NCI-H69 (cell line): ENCODE measurements at places on chromosomes 7 and 10.

GRCh38 chr10:58486821-58487220, 25.9 kb upstream of the BICC1 start:
- no peak for DNase-seq

- no peak for DNase-seq
Observed at GRCh38 chr10:103551619-103552602, 58.4 kb downstream of the NEURL1 start.

DNA sequence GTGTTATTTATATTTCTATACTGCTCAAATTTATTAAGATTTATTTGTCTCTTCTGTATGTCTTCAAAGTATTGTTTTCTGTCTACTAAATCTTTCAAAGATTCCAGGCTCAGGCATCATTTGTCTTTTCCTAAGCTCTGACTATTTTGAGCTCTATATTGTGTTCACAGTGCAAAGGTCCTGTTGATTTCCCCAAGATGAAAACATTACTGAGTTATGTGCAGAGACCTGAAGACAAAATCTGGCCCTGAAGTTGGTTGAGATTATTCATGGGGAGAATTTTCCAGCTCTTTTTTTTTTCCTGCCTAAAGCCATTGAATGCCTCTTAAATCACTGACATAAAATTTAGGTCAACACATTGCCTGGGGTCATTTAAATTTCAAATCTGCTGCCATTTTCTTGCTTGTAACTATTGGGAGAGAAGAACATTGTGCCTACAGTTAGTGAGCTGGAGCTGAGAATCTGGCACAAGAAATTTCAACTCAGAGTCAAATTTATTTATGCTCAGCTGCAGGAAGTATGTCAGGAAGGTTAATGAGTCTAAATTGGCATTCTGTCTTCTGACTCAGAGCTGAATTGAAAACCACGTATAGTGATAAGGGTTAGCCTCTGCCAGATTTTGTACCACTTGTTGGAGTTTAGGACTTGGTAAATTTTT, 31.6 kb downstream of the CSTF2T start:
- DNase-seq: peak; percentile 72

DNA sequence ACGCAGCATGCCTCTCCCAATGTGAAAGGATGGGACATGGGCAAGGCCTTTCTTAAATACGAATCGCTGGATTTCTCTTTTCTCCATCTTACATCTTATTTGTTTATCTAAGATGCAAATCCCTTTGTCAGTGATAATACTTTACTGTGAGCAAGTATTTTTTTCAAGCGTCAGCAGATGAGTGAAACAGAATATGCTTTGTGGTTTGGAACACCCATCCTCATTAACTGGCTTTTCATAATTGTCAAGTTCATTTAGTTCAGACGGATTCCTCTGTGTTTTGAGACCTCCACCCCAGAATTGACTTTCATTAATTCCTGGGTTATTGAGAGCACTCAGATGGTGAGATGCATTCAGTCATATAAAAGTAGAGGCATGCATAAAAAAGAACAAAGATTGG, 149.8 kb downstream of the NSUN6 start:
- DNase-seq: no peak

- DNase-seq: no peak
Observed at GRCh38 chr7:92874567-92874966, 38.2 kb upstream of the CDK6 start.

GRCh38 chr10:99224766-99225165, 10.9 kb downstream of the HPSE2 start:
- no peak for DNase-seq

GRCh38 chr7:135541029-135541428, 16.7 kb upstream of the NUP205 start:
- no peak for DNase-seq

- DNase-seq: peak; percentile 55
Observed at GRCh38 chr7:2530071-2530987, 10.8 kb downstream of the LFNG start.

DNA sequence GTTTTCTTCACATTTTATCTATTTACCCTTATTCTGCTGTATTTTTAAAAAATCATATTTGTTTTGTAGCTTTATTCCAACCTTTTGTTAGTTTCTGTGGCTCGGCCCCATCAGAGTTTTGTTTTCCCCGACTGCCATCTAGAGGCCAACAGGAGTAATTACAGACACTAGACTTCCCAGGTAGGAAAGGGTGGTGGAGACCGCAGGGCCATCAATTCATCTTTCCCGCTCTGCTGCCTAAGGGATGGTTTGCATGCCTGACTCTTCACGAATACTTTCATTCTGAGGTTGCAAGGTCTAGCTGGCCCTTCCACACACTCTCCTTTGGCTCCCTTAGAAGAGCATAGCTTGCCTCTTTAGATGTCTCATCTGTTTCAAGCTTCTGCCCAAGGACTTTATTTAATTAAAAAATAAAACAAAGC, 38.3 kb downstream of the LYZL2 start:
- DNase-seq: peak; percentile 21

- DNase-seq: no peak
Observed at GRCh38 chr10:100847440-100847839, 65.3 kb upstream of the SLF2 start.

GRCh38 chr7:128679920-128680319, 7.8 kb downstream of the GARIN1A start:
- DNase-seq: no peak

DNA sequence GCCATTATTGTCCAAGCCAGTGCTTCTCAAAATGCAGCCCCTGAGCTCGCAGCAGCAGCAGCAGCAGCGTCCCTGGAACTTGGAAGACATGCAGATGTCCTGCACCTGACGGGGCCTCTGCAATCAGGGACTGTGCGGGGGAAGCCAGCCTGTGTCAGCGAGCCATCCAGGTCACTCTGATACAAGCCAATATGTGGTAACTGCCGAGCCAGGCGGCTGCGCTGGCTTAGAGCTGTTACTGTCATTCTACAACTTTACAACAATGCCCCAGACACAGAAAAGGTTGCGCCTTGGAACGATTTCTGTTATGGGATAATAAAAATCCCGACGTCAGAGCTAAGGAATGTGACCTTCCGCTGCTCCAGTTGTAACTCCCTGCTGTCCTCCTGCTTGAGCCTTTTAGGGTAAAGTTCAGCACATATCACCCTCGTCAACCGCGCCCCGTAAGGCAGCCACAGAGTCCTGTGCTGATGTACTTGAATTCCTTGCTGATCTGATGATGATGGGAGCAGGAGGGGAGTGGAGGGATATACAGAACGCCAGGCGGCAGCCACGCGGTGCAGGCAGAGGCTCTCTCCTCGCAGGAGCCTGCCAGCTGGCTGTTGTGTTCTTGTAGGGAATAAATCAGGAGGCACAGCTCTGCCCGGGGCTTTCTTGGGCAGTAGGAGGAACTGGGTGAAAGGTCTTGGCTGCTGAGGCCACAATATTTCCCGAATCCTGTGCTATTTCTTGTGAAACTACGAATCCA, 20.0 kb upstream of the CRYGN start:
- peak; percentile 47 for DNase-seq

GRCh38 chr7:16412274-16413254, 8.8 kb downstream of the CRPPA start:
- no peak for DNase-seq

DNA sequence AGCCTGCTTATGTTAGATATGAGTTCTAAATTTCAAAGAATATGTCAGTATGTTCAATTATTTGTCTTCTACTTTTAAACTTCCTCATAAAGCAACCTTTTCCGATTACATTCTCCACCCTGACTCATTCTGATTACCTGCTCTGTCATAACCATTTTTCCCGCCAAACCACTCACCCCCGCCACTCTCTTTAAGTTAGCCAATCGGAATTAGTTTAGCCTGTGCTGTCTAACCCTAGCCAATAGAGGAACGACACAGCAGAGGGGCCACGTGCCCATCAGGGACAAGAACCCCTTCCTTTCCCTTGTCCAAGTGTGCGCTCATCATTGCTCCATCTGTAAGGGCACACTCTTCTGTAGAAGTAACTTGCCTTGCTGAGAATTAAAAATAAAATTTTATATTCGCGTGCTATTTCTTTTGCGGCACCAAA, 91.4 kb downstream of the CCDC71L start:
- DNase-seq: peak; percentile 50

- no peak for DNase-seq
Observed at GRCh38 chr10:96462606-96463151, 51.0 kb downstream of the TLL2 start.

DNA sequence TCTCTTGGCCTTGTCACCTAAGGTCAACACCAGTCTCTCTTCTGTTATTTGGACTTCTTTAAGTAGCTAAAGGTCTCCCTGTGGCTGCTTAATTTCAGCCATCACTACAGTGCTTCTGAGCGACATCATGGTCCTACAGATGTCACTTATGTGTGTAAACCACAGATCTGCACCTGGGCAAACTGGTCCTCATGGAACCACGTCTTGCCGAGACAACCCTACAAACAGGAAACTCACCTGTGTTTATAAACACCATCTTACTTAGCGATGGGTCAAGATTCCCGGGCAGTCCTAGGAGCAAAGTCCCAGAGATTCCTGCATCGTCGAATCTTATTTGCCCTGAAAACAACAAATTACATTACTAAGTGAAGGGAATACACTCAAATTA, 27.8 kb downstream of the KLF6 start:
- no peak for DNase-seq

DNA sequence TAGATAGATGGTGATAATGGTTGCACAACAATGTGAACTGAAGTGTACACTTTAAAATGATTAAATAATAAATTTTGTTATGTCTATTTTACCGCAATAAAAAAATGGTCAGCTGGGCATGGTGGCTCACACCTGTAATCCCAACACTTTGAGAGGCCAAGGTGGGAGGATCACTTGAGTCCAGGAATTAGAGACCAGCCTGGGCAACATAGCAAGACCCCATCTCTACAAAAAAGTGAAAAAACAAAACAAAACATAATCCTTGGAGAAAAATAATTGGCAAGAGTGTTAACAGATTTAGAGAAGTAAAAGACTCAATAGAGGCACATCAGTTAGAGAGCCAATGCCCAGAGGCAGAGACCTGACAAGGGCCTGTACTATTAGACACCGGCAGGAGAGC, 9.9 kb upstream of the RPEL1 start:
- no peak for DNase-seq

- DNase-seq: no peak
Observed at GRCh38 chr10:125169915-125170314, 9.6 kb upstream of the CTBP2 start.

DNA sequence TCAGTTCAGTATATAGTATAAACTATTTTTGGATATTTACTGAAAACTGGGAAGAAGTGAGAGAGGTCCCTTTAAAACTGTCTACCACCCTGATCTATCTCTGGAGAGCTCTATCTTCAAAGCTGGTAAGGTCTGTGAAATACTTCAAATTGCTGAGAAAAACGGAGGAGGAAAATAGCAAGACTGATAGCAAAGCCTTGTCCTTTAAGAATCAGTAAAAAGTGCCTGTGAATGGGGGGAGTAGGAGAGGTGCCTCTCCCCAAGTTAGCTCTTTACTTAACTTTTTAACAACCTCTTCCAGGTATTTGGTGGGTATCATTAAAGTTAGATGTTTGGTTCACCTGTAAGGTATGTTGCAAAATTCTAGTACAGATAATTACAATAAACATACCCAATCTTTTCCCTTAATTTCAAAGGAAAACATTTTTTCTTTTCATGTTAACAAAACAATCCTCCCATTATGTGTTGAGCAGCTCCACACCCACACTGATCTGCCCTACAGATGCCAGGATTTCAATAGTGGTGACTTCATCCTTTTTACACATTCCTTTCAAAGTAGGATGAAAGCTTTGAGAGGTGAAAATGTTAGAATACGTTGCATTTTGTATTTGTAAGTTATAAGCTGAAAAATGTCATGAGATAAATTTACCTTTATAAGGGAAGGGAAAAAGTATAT, 149.2 kb downstream of the CRPPA start:
- DNase-seq: no peak

- no peak for DNase-seq
Observed at GRCh38 chr7:66880053-66880452, 41.0 kb upstream of the TMEM248 start.

- DNase-seq: no peak
Observed at GRCh38 chr7:41750661-41751540, 48.0 kb upstream of the INHBA start.

GRCh38 chr10:27741173-27742091, 4.2 kb downstream of the MKX start:
- no peak for DNase-seq

DNA sequence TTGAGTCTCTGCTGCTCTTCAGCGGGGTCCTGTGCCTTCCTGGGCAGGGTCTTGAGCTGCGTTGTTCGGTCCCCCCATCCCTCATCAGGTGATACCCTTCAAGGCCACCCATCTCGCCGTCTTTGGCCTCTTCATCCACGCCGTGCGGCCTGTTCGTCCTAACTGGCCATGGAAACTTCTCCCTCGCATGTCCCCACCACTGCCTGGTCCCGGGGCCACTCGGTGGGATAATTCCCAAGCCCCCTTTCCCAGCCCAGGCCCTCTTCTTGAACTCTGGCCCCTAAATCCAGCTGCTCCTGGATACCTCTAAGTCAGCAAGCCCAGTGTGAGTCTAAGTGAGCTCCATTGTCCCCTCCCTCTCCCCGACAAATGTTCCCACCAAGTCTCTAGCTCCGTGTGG, 74.5 kb downstream of the CAMK1D start:
- no peak for DNase-seq

DNA sequence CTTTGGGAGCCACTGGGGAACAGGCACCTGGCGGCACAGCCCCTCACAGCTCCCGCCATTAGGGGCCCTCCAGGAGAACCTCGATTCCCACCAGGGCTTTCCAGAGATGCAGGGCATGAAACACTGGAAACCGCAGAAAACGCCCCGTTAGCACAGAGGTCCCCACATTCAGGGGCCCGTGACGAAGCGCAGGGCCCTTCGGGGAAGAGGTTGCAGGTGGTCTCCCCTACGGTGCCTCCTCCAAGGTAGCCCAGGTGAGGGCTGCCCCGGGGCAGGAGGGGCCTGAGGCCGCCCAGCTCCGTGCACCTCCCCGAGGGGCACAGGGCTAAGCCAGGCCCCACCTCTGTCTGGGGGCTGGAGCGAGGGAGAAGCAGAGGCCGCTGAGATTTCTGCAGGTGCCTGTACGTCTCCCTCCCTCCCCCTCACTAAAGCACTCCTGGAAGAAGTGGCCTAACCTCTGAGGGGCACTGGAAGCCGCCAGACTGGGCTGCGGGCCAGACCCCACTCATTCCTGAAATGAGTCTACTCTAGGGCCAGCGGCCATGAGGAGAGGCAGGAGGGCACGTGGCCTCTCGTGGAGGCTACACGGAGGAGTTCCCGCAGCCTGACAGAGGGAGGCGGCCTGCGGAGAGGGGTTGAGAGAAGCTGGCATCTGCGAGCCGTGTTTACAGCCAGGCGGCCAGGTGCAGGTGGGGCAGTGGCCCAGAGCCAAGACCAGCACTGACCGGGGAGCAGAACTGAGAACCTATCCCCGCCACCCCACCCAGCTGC, 6.9 kb downstream of the PDGFA start:
- peak; percentile 37 for DNase-seq

- DNase-seq: peak; percentile 72
Observed at GRCh38 chr7:91405092-91405788, 141.0 kb downstream of the FZD1 start.

DNA sequence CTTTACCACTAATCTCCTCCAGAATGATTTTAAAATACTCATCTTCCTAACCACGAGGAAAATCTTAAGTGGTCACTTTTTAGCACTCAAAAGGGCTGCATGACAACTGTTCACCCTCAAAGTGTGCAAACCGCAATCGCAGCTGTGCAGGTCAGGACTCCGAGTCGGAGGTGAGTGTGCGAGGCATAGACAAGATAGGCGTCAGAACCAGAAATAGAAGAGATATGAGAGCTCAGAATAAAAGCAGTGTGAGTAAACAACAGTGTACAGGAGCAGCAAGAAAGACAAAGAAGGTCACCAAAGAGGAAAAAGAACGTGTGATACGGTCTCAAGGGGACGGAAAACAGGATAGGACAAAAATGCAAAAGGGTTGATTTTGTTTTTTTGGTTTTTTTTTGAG, 17.5 kb upstream of the ENO4 start:
- DNase-seq: no peak
